ENCODE measurements at places on chromosomes 16 and 17.

DNA sequence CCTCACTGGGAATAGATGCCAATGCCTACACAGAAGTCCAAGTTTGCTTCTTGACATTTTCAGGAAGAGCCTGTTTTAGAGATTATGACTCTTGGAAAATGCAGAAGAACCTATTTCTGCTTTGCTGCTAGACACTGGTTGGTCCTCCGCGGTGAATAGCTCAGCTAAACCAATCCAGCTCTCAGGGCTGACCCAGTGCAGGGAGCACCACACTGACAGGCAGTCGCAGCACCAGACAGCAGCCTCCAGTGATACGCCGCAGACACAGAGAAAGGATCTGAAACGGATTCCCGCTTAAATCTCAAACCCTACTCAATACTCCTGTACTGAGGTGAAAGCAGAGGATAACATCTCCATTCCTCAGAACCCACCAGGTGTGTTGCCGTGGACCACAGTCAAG, 183.4 kb downstream of the ENGASE start:
- DNase-seq = no peak

- DNase-seq = no peak
Observed at GRCh38 chr16:78939597-78939996, 660.9 kb downstream of the MAF start.

GRCh38 chr17:18226284-18226945, 980 bp downstream of the LLGL1 start:
- DNase-seq = no peak

DNA sequence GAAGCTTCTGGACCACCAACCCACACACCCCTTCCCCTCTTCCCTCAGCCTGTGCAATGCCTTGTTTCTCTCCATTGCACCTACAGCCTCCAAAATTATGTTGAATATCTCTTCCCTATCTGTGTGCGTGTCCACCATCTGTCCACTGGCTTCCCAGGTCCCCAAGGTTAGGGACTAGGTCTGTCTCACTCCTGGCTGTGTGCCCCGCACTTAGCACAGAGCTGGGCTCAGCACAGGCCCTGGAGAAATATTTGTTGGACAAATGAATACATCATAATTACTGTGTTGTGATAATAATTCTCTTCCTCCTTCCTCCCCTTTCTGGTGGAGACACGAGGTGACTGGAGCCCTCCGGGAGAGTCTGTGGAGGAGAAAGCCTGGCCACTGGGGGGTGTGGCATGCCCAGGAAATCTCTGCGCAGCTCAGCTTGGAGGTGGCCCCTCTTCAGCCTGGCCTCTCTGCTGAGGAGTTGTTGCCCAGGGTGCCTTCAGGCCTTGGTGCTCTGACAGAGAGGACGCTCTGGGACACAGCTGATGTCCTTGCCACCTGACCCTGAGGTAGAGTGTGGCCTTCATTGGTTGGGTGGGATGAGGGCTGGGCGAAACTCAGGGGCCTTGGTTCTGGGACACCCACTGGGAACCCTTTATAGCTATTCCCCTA, 3.3 kb upstream of the BRD7 start:
- no peak for DNase-seq

DNA sequence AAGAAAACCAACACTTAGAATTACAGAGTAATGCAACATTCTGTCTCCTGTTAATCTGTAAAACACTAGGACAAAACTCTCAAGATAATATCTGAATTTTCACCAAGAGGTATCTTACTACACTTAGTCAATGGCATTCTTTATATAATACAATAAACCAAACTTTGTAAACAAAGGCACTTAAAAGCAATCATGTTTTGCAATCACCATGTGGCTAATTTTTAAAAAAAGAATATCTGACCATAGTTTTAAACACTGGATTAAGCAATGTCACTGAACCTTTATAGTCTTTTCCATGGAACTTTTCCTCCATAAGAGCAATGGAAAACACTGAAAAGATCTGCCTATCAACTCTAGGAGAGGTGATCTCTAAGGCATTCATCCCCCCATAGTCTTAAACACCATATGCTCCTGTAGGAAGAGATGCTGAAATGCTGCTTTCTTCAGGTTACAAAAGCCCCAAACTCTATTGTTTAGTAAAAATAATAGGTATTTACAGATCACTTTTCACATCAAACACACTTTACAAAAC, 144.2 kb upstream of the CORO6 start:
- DNase-seq = no peak

DNA sequence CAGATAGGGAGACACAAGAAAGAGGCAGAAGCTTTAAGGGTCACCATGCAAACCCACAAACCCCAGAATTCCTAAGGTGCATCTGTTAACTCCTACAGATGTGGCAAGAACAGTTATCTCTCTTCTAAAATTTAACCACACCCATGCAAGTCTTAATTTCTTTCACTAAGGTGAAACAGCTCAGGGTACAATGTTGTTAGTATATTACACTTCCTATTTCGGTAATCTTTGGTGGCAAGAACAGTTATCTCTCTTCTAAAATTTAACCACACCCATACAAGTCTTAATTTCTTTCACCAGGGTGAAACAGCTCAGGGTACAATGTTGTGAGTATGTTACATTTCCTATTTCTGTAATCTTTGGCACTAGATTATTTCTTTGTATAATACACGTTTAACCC, 6.6 kb downstream of the CCL23 start:
- DNase-seq = no peak

DNA sequence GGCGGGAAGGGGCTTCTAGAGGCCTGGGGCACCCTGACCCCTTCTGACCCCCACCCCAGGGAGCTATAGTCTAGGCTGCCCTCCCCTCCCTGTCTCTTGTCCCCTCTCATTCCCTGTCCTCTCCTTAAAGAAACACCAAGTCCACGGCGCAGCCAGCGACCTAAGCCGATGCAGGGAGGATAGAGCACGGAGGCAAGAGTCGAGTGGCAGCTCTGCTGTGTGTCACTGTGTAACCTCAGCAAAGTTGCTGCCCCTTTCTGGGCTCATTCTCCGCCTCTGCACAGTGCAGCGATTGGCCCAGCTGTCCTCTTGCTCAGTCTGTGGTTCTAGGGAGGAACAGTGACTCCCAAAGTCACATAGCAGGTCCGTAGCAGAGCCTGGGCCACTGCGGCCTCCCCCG, 36.5 kb upstream of the SBK1 start:
- no peak for DNase-seq

DNA sequence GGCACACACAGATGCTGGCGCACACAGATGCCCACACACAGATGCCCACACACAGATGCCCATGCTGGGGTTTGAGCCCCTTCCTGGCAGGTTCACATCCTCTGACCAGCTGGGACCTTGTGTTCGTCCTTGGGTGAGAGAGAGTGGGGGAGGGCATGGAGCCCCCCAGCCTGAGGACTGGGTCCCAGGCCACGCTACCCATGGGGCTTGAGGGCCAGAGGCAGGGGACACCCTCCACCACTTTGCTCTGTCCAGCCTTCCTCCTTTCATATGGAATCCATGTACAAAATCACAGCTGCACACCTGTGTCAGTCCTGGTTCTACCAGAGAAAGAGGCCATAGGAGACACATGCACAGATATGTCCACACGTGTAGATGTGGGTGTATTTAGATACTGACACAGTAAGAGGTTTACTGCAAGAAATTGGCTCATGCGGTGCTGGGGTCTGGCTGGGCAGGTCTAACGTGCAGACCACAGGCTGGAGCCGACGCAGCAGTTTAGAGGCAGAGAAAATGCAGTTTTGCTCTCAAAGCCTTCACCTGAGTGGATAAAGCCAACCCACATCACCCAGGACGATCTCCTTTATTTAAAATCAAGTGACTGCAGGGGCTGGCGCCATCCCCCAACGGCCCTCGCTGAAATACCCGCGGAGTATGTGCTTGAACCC, 10.8 kb downstream of the SLC22A31 start:
- DNase-seq = no peak

DNA sequence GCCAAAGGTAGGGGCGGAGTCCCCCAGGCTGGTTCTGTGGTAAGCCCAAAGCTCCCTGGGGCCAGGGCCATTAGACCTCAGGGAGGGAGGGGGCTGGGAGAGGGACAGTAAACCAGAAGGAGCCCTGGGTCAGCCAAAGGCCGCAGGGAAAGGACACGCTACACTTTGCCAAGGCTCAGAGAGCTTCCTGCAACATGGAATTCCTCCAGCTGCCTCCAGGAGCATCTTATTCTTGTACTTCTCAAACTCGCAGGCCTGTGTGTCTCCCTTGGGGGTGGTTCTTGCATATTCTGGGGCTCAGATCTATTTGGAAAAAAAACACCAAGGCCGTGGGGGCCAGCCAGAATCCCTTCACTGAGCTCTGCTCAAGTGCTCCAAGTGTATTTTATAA, 25.1 kb downstream of the AKAP1 start:
- no peak for DNase-seq

GRCh38 chr17:80817861-80818260, 173.8 kb upstream of the CHMP6 start:
- no peak for DNase-seq

GRCh38 chr17:15411384-15412198, 55.8 kb downstream of the CDRT4 start:
- DNase-seq = no peak

- DNase-seq = no peak
Observed at GRCh38 chr17:63150994-63151464, 185.0 kb downstream of the TANC2 start.

GRCh38 chr17:50130559-50131305, 772 bp upstream of the SAMD14 start:
- no peak for DNase-seq

- no peak for DNase-seq
Observed at GRCh38 chr17:40279402-40279801, 8.3 kb upstream of the CDC6 start.

- DNase-seq = no peak
Observed at GRCh38 chr16:89785523-89786155, 30.8 kb downstream of the FANCA start.

GRCh38 chr17:82899941-82900340, 60.1 kb upstream of the ZNF750 start:
- DNase-seq = no peak

DNA sequence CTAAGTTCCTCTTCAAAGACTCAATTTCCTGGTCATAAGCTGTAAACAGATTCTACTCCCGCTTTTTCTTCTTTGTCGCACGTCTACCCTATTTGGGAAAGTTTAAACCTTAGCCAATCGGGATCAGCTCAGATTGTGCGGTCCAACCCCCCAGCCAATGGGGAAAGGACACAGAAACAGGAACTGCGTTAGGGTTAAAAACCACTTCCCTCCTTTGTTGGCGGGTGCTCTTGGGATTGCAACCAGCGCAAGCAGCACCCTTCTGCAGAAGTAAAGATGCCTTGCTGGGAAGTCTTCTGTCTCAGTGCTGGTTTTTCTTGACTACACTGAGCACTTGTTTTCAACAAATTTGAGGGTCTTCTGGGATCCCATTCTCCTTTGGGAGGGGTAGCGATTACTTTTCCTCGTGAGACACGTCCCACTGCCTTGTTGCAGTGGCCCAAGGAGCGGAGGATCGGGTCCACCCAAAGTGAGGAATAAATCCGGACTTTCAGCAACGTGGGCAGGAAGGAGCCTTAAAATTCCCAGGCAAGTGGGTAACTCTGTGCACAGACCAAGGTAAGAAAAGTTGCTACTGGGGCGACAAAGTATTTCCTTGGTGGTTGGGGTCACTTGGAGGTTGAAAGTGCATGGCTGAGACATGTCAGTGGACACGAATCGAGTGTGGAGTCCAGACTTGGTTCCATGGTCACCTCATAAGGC, 1.0 kb upstream of the YPEL3 start:
- no peak for DNase-seq

GRCh38 chr17:71548540-71549190, 572.2 kb upstream of the SOX9 start:
- DNase-seq = no peak

- no peak for DNase-seq
Observed at GRCh38 chr17:609232-609810, 105.3 kb downstream of the VPS53 start.

GRCh38 chr17:5249615-5250014, 15.0 kb upstream of the SCIMP start:
- DNase-seq = peak; percentile 58

All from GM12891 (cell line).